ENCODE measurements at places on chromosomes 1 and 21. TPM values are rescaled to one million over a fixed set of nuclear protein-coding genes. Genes with fewer than 3 reads are reported as not detected.

The KCNJ15 gene
- 6.6 TPM for polyA plus RNA-seq

The PIGR gene
- polyA plus RNA-seq, result 3.5 TPM

The PCSK9 gene
- 0.34 TPM for polyA plus RNA-seq

The ACAP3 gene
- 14.5 TPM for polyA plus RNA-seq

The LHX8 gene
- not detected for polyA plus RNA-seq
